ENCODE measurements at places on chromosomes 3 and 15.

DNA sequence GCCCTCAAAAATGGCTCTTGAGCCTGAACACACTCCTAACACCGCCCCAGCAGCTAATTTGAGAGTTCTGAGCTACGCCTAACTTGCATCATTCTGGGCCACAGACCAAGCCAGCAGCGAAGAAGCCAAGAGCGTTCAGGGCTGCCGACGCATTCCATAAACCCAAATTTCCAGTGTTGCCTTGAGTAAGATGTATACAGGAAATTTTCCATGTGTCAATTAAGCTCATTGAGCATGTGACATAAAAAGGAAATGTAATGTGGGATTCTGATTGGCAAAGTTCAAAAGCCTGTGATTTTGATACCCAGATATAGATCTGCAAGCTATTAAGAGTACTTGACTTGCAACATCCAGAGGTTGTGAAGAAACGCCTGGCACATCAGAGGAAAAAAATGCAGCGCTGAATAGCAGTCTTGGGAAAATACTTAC is 148.6 kb upstream of the NR2F2 start:
- DNase-seq: no peak

GRCh38 chr3:152458376-152459117 is 189.8 kb downstream of the MBNL1 start:
- DNase-seq: no peak

DNA sequence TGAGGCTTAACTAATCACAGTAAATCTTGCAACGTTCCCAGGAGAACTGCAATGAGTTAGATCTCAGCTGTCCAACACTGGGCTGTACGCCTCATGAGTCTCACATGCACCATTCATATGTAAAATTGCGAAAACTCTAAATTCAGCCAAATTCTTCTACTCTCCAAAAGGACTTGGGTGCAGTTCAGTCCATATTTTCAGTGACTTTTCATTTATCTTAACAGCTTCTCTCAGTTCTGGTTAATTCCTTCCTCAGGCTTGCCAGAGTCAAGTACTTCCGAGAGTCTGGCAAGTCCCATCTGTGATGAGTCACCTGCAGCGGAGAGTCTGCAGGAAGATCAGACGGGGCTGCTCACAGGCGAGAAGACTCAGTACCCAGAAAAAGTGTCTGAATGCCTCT is 11.5 kb downstream of the CCDC80 start:
- DNase-seq: peak; percentile 30

DNA sequence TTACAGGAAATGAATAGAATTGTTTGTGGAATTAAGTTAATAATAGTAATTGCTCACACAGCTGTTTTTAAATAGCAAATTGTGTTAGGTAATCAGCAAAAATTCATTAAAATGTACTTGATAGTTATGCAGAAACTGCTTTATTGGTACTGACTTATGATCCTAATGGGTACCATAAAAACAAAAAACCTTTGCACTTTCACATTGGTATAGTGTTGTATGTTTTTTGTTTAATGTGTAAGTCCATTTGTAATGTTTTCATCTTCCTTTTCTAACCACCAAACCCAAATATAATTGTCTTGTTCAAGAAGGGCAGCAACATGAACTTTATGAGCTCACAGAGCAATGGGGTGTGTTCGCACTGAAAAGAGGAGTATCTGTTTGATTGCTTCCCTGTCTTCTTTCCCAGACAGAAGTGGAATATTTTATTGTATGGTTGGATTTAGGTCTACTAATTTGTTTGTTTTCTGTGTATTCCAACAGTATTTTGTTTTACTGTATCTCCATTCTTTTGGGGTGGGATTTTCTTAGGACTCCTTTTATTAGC is 135.8 kb downstream of the TCF12 start:
- peak; percentile 32 for DNase-seq
